ENCODE measurements at places on chromosomes 4 and X. TPM values are rescaled to one million over a fixed set of nuclear protein-coding genes. Genes with fewer than 3 reads are reported as not detected.

The ATP2B3 gene
- total RNA-seq = 0.10 TPM

The ARX gene
- total RNA-seq = 0.10 TPM

- no peak for DNase-seq
These were observed 273.7 kb upstream of the TECRL start for GRCh38 chr4:64682946-64683345.

GRCh38 chrX:71510161-71510560 lies 22.7 kb upstream of the OGT start:
- DNase-seq = no peak

DNA sequence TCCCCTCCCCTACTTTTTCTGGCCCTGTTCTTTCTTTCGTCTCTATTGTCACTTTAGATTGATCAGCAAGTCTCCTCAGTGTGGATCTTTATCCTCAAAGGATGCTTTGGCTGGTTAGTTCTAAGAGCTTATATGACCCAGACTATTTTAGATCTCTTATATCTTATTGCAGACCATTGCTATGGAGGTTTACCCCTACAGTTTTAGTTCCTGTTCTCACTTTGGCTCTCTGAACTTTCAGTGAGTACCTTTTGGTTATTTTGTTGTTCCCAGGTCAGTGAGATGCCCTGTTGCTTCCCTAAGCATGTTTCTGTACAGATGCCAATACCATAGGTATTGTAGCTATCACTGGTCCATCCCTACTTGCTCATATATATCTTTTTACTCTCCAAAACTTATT lies 24.0 kb upstream of the MED14 start:
- DNase-seq = no peak

All from skin of body (tissue), 3 donors.